Inflammatory macrophage treated with lipopolysaccharide for 4 hours (primary cell): ENCODE measurements at places on chromosomes 6 and 20.
A peak's percentile ranks its signal among the peaks of the same experiment; 100 is the strongest.

DNA sequence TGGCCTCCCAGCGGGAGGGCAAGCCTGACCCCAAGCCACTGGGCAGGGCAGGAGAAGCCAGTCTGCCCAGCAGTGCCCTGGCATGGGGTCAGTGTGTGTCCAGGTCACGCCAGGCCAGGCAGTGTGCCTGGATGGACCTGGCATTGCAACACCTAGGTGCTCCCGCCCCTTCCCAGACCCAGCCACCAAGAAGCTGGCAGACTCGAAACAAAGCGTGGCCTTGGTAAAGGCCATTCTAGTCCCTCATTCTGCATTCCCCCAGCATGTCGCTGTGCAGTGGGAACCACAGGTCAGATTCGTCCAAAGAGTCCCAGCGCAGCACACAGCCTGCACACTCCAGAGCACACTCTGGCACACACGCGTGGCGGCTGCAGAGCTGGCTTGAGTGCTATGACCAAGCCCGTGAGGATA is 19.3 kb upstream of the APMAP start:
- no peak for DNase-seq

GRCh38 chr6:99790679-99791078 is 184.0 kb downstream of the PRDM13 start:
- no peak for DNase-seq

DNA sequence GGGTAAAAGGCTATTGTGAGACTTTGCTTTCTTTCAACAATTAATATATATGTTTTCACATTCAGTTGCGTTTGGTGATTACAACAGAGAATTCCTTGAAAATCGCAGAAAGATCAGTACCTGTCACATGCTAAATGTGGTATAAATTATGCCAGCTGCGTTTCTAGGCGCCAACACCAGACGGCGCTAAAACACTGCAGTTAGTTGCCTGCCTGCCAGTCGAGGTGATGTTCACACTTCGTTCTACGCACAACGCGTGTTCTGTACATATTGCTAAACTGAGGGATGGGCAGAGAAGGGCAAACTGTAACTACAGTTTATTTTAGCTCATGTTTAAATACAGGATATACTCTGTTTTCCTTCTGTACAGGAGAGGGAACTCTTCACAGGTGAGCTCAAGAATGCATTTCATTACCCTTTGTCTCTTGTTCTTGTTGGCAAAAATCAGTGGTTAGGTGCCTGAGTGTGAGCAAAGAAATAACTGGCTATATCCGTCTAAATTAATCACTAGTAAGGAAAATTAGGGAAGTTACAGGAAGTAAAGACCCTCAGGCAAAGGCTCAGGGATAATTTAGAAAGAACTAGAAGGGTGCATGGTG is 100.1 kb upstream of the RGS17 start:
- peak; percentile 40 for DNase-seq

GRCh38 chr6:7707787-7708186 is 18.1 kb upstream of the BMP6 start:
- no peak for DNase-seq

DNA sequence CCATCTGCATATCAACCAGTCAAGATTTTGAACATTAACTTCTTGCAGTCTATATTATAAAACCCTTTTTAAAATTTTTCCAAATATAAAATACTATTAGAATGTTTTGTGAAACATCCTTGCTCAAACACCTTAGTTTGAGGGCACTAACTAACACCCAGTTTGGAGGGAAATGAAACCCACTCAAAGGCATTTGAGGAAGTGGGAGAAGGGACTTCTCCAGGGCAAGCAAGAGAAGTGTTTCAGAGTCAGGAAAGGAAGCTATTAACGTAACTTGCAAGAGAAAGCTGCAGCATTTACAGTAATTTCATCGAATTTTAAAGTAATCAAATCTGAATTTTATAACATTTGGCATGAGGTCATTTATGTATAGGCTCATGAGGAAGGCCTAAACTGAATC is 21.3 kb downstream of the MTFR2 start:
- peak; percentile 84 for DNase-seq

- no peak for DNase-seq
These were observed 57.9 kb downstream of the SYNJ2 start for GRCh38 chr6:158039571-158040050.

DNA sequence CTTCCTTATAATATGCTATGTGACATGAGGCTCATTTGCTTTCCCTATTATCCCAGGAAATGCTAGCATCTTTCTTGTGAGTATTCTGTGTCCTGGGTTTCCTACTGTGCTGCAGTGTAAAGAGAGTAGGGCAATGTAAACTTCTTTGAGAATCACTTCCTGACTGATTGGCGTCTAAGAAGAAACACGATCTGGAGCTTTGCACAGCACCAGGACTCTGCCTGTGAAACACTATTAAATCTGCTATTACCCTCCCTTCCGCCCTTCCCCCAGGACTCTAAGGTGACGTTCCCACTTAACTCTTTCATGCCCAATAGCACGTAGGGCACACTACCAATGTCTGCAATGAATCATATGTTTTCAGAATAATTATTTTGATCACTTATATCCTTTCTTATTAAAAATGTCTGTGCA is 607.3 kb upstream of the CITED2 start:
- no peak for DNase-seq

- peak; percentile 90 for DNase-seq
These were observed 12.8 kb downstream of the RGS17 start for GRCh38 chr6:153117986-153118879.

DNA sequence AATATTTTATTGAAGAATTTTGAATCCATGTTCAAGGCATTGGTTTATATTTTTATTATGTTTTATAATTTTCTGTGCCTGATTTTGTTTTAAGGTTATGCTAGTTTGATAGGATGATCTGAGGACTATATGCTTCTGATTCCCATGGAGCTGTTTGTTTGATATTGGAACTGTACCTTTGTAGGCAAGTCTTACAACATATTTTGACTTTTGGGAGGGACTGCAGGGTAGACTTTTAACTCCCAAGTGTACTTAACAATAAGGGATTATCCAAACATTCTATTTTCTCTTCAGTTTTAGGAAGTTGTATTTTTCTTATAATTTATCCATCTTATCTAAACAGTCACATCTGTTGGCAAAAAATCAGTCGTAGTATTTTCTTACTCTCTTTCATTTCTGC is 82.6 kb downstream of the HIVEP1 start:
- DNase-seq: no peak

- DNase-seq: no peak
These were observed 27.0 kb downstream of the FITM2 start for GRCh38 chr20:44284032-44284431.

GRCh38 chr20:34559311-34560140 is 1.0 kb downstream of the MAP1LC3A start:
- no peak for DNase-seq
